ENCODE measurements at places on chromosomes 7 and 10.
A peak's percentile ranks its signal among the peaks of the same experiment; 100 is the strongest.

GRCh38 chr7:110061387-110061786, 1029.5 kb upstream of the LRRN3 start:
- no peak for DNase-seq

DNA sequence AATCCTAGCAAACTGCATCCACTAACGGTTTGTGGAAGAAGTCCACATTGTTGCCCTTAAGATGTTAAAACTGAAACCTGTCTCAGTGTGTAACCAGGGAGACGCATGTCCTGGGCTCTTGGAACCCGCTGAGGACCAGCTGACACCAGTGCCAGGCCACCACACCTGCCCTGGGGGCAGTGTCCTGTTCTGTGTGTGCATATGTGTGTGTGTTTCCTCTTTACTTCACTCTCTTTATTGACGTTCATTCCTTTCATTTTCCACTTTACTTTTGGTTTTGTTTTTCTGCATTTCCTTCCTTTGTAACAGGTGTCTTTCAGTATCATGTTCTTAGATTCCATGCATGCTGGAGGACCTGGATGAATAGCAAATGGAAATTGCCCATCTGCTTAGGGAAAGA, 83.8 kb downstream of the TEX36 start:
- no peak for DNase-seq

DNA sequence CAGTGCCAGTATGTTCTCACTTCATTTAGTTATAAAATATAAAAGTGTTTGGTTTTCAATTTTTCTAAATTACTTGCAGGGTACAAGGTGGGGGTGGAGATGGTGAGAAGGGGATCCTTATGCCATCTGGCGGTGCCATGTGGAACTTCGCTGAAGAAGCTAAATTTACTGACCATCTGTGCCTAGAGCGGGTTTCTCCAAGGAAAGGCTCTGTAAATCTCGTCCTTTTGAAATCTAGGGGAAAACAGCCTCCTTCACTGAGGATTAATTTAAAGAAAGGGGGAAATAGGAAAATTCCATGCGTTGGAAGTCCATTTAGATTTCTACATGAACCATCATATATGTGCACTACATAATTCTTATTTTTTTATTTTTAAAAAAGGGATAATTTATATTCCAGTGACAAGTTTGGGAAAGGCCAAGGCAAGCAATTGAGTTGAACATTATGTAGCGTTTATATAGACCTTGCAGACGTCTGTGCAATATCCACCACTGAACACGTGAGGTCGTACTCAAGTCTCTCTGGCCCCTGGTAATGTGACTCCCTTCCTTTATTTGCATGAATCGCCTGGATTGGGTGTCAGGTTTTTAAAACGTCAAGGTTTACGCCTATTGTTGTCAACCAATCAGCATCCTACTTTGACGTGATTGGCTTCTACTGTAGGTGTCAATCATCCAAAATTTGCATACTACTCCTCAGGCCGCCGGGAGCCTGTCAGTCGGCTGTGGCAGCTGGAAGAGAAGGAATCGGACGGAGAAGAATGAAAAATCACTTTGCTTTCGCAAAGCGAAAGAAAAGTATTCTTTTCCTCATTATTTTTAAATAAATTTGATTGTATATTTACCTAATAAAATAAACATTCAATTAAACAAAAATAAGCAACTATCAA, 297.1 kb upstream of the NFE2L3 start:
- peak; percentile 62 for DNase-seq

GRCh38 chr7:30241767-30242166, 42.6 kb upstream of the ZNRF2 start:
- DNase-seq, result no peak

GRCh38 chr10:103504181-103504783, 10.8 kb downstream of the NEURL1 start:
- DNase-seq, result no peak

- no peak for DNase-seq
These were observed 113.4 kb downstream of the JAZF1 start for GRCh38 chr7:28067171-28067570.

GRCh38 chr10:13349463-13350274, 1.6 kb upstream of the SEPHS1 start:
- DNase-seq, result peak; percentile 79

DNA sequence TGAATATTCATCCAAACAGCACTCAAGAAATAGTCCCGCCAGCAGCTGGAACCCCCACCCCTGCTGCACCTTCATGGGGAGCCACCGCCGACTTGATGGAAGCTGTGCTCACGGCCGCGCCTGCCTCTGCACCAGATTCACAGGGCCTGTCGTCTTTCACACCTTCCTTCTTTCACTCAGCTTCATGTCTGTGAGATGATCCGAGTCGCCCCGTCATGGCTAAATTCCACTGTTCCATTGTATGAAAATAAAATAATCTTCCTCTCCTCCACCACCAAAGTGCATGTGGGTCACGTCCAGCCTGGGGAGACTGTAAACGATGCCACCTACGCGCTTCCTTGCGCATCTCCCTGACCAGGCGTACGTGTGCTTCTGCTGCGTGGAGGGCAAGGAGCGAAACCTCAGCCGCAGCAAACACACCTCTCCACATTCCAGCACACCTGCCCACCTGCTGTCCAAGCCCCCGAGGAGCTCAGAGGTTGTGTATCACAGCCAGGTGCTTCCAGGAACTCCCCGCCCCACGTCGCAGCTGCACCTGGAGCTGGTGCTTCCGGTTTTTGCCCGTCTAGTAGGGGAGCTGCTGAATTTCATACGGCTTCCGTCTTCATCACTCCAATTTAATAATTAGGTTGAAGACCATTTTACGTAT, 137.0 kb downstream of the PTPRN2 start:
- DNase-seq, result no peak

DNA sequence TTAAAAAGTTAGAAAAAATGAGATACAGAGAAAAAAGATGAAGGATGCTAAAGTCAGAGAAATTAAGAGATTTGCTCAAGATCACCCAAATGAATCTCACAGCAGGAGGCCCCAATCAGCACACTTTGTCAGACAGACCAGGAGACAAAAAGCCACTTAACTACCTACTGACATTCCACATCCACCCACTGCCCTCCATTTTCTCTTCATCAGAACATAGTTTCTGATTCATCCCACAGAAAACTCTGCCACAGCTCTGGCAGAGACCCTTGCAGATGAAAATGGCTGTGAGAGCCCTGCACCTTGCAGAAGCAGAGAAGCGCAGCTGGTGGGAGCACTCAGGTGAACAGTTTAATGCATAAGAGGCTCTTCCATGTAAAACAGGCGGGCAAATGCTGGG, 26.6 kb downstream of the DGKI start:
- no peak for DNase-seq
